ENCODE measurements at places on chromosomes 5 and 9.

GRCh38 chr5:138337685-138338410, at the start of gene FAM53C:
TSS of gene FAM53C (plus strand) at chr5:138338266. CDS start at chr5:138341336, 3,070 bp downstream.
- DNase-seq: peak; percentile 91

DNA sequence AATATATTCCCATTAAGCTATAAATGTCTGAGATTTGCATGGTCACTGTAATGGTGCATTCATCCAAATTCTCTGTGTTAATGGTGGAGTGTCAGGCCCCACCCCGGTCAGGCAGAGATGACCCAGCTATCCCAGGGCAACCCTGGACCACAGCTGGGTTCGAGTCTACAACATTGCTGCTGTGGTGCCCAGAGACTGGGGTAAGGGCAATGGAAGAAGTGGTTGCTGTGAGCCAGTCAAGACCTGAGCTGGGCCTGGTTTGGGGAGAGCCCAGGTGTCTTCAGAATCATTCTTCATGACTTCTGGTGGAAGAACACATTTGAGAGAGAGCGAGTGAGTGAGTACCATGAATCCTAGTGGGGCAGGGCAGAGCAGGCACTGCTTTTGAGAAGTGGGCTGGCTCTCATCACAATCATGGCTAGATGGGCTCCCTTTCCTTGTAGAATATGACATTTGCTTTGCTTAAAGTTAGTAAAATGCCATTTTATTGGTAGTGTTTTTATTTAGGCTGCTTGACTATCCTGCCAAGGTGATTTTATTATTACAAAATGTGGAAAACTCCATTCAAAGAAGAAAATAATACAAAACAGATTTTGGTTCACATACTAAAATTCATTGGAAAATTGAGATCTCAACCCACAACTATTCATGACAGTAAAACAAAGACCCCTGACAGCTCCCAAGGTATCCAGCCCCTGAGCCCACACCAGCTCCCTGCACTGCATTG, 125.8 kb upstream of the SLC25A48 start:
- DNase-seq: no peak

DNA sequence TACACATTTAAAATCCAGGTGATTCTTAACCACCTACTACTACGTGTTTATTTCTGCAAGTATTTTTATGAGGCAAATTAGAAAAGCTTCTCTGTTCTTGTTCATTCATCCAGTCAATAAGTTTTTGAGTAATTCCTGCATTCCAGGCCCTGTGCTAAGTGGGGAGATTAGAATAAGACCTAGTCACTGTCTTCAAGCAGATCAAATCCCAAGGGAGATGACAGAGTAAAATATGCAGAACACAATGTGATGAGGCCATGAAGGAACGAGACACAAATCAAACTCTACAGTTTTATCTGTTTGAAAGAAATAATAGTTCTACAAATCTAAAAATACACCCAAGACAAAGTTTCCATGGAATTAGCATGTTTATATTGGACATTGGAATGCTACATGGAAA, 158.8 kb downstream of the CEP120 start:
- no peak for DNase-seq

DNA sequence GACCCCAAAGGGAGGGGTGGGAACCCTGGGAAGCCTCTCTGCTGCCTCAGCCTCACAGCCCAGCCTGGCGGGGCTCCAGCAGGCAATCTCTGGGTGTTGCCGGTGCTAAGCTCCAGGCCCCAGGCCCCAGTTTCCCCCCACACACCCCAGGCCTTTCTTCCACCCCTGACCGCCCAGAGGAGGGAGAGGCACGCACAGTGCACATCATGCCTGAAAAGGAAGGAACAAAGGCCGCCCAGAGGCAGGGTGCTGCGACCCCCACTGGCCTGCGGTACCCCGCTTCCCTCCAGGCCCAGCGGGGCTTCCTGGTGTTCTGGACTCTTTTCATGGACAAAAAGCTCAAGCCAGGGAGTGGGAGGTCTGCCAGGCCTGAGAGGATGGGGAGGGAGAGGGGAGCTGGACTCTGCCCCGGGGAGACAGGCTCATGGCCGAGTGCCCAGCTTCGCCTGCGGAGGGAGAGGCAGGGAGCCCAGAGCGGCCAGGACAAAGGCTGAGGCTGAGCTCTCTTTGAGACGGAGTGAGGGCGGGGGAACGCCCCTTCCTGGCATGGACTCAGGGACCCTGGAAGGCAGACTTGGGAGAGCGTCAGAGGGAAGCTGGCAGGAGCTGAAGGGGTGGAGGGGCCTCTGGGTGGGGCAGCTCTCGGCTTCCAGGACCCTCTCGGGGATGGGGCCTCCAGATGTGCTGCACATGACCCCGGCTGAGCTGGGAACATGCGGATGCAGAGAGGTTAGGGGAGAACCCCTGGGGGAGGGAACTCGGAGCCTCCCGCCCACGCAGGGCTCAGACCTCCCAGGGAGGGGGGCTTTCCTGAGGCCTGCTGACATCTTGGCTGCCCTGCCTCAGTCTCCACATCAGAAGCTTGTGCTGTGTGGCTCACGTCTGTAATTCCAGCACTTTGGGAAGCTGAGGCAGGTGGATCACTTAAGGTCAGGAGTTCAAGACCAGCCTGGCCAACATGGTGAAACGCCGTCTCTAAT, 1.8 kb upstream of the ENTPD2 start:
- DNase-seq: no peak

DNA sequence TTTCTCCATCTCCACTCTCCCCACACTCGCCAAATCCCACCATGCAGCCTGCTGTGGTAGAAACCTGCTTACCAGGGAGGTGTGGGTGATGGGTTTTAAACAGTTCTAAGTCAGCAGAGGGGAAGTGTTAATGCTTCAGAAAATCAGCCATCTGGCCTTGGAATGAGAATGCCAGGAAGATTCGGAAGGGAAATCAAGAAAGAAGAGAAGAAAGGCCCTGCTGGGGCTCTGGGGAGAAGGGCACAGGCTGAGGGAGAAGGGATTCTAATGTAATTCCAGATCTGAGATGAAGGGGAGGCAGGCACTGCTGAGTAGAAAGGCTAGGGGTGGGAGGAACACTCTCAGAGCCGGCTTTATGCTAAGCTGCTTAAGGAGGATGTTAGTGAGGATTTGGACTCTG, 434.7 kb upstream of the DMAC1 start:
- DNase-seq: no peak

GRCh38 chr5:146213210-146213826, 9.9 kb downstream of the RBM27 start:
- DNase-seq: no peak

DNA sequence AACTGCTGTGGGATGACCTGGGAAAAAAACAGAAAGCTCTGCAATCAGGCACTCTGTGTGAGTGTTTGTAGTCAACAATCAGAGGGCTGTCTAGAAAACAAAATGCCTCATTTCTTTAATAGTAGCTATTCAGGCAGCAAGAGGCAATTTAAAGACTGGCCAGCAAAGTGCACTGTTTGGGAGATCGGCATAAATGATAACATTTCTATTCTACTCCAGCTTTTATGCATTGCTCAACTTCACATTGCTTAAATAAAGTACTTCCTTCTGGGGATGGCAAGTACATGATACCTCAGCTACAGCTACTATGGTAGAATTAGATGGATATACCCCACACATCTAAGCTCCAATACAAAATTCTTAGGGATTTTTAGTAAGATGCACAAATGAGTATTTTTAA, 193.1 kb downstream of the DCP2 start:
- no peak for DNase-seq

- no peak for DNase-seq
Measured at GRCh38 chr5:95730730-95731570, at the start of gene RHOBTB3. TSS of gene RHOBTB3 (plus strand) at chr5:95731336. CDS start at chr5:95731683, 347 bp downstream.

DNA sequence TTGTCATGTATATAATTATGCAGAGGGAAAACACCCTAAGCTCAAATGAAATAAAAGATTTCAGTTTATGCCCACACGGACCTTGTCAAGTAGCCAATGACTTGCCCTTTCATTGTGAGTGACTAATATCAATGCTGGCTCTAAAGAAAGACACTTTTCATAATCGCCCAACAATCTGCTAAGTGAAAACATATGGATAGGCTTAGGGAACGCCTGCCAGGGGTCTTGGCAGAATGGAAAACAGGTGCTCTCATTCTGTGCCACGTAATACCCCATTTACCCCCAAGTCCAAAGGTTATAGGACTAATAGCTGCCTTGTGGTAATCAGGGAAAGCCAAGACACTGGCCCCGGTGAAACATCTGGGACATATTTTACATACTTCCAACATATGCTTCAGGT, 157.7 kb downstream of the SLF1 start:
- no peak for DNase-seq

GRCh38 chr9:120478208-120478607, 101.8 kb downstream of the CDK5RAP2 start:
- no peak for DNase-seq

GRCh38 chr9:128771745-128772519, at the start of gene ZER1:
TSS of gene ZER1 (minus strand) at chr9:128771927. CDS start at chr9:128755565, 16,362 bp downstream.
- peak; percentile 89 for DNase-seq

DNA sequence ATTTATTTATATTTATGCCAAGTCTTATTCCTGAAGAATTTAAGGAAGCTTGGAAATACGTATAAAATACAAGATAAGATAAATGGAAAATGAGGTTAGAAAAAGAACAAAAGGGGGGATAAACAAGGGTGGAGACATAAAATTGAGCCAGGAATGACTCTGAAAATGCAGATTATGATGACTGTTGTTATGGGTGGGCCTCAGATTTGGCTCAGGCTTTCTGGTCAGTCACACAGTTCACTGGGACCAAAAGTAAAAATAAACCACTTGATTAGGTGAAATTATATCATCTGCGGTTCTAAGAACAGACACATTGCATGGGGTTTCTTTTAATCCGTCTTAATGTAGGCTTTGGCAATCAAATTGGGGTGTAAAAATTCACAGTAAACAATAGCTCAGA, 51.0 kb downstream of the OR1J1 start:
- DNase-seq: no peak

DNA sequence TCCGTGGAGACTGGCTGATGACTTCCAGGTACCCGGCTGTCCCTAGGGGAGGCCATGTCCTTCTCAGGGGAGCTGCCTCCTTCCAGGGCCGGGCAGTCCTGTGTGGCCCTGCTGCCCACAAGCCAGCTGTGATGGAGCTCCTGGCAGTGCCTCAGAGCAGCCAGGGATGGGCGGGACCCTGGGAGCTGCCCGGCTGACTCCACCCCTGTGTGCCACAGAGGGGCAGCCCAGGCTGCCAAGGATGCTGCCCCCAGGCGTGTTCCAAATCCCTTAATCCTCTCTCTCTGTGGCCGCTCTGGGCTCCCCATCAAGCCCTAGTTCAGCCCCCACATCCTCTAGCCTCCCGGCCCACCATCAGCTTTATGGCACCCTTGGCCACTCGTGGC, 7.0 kb upstream of the SCGB3A1 start:
- no peak for DNase-seq

- DNase-seq: no peak
Measured at GRCh38 chr9:135491764-135492163, 8.7 kb upstream of the MRPS2 start.

DNA sequence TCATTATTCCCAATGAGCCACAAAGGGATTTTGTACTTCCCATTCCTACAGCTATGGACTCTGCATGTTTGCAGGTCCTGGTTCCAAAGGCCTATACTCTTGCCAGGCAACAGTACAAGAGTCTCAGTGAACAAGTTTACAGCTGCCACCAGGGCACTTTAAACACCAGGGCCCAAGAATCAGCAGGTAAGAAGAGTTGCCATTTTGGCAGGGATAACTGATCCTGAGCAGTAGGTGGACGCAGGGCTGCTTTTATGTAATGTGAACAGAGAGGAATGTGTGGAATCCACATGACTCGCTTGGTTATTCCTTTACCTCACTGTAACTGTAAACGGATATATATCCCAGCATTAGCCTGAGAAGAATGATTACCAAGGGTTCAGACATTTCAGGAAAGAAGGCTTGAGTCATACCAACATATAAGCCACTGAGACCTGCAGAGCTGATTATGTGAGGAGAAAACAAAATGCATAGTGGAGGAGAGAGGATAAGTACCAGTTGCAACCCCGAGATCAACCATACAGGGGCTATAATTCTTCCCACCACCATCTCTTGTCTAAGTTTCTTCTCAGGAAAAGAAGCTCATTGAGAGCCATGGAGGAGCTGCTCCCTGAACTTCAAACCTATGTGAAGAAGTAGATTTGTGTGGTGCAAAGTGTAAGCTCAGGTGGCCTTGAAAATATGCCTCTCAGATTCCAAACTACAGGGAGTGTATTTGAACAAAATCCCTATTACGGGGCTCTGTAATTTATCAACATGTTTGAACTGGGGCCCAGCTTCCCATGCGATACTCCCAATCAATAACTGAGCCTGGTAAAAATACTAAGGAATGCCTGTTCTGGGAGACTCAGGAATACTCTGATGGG, 24.6 kb downstream of the RAPGEF6 start:
- no peak for DNase-seq

DNA sequence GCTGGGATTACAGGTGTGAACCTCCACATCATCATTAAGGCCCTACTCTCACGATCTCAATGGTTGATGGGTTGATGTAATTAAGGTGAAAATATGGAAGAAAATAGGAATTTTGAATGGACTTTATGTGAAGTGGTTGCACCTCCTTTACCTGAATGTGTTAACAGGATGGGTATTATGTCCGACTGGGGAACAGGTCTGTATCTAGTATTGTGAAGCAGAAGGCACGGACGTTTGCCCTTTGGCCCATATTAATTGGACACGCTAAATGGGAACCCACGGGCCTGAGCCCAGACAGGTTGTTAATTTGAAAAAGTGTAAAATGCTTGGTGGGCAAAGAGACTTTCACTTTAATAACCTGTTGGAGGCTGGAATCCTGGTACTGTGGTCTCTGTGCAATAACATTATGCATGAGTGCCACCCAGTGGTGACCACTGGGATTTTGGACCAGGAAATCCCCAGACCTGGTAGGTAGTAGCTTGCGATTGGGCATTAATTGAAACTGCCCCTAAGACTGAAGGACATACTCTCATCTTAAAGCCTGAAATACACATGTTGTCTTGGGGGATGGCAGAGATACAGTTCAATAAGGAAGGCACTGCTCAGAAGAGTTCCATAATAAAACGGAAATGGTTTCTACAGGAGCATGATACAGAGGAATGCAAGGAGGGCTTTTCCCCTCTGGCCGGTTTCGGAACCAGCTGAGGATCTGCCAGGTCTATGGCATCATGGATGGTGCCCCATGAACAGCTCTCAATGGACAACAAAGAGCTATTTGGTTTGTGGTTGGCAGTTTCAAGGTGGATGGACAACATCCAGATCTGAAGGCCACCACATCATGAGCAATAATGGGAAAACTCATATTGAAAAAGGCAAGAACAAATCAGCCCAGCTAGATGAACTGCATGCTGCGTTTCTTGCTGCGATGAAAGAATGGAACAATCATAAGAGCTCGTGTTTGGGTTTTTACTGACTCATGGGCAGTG, 26.2 kb upstream of the BICD2 start:
- DNase-seq: peak; percentile 55

- DNase-seq: no peak
Measured at GRCh38 chr5:83776437-83777031, 55.9 kb upstream of the HAPLN1 start.

- no peak for DNase-seq
Measured at GRCh38 chr5:38450627-38451026, 105.8 kb downstream of the LIFR start.

DNA sequence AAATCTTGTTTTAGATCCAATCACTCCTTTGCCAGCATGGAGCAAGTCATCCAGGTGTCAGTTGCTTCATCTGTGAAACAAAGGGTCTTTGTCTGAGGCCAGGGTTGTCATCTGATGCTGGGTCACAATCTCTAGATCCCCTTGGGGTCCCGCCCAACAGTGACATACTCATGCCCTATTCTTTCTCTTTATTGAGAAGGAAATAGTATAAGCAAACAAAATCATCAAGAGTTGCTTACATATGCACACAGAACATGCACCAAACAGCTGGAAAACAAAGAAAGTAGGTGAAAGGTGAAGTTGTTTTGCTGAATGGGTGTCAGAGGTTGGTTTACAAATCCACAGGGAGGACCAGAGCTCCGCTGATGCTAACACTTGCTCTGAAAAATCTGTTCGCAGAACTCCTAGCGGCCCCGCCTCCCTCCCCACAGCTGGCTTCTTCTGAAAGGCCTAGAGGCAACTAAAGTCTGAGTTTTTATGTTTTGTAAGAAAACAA, 106.1 kb upstream of the SLC44A1 start:
- DNase-seq: no peak

Measured in activated T-helper 2 cell treated with anti-CD3 and anti-CD28 coated beads, Interferon-gamma antibody, Interleukin-2, Interleukin-4, amounts not matched to agents 10 μg/mL and 5 μg/mL and 100 μg/mL, durations not matched to agents 14 hours and 24 hours and 36 hours (primary cell).